ENCODE measurements at places on chromosomes 13 and 19.

DNA sequence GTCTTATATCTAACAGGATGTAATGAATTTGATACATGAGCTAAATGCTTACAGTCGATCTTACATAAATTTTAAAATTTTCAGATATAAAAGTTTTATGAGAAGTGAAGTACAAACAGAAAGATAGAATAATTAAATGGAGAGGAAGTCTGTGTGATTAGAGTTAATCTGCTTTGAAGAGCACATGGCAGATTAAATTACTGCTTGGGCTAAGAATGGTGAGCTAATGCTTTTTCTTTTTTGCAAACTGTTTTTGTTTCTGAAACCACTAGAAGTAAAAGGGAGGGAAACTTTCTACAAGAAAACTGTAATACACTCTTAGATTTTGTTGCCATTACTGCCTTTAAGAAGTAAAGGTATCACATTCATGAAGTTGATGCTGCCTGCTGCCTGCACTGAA lies 96.3 kb upstream of the SPRY2 start:
- no peak for DNase-seq

DNA sequence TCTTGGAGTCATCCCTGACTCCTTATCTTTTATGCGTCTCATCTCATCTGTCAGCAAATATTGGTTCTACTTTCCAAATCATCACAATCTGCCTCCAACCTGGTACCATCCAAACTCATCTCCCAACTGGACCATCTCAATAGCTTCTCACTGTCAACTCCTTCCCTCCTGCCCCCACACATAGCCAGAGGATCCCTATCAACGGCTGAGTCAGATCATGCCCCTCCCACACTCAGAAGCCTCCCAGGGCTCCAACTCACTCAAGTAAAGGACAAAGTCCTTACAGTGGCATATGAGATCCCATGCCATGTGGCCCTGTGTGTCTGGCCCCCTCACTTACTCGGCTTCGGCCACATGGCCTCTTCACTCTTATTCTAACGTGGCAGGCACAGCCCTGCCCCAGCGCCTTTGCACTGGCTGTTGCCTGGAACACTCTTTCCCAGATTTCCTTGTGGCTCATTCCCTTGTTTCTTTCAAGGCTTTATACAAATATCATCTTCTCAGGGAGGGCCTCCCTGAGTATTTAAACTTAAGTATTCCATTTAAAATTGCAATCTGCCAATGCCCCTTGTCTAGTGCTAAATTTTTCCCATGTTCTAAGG lies 4.3 kb downstream of the SPRED3 start:
- DNase-seq, result peak; percentile 59

DNA sequence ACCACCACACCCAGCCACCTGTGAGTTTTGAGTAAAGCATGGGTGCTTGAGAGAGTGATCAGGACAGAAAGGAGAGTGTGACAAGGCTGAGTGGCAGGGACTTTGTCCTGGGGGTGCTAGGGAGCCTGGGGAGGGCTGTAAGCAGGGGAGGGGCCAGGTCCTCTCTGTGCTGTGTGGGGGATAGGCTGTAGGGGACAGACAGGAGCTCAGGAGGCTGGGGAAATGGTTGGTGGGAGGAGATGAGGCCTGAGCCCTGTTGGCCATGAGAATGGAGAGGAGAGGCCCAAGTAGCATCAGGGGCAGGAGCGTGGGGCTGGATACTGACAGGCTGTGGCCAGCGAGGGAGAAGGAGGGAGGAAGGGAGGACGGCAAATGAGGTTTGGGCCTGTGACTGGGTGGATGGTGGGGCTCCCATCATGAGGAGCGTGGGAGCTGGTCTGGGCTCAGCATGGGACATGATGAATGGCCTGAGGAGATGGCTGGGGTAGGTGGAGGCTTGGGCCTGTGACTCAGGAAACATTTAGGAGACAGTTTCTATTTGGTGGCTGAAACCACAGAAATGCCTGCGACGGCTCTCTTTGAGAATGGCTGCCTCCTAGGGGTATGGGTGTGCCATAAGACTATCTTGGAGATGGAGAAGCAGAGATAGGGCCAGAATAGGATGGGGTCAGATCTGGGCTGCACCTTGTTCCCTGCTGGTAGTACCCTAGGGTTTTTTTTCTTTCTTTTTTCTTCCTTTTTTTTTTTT lies 25.0 kb downstream of the GRIN2D start:
- DNase-seq, result peak; percentile 82

- no peak for DNase-seq
Measured at GRCh38 chr13:29105779-29106178, 285.6 kb downstream of the MTUS2 start.

- peak; percentile 67 for DNase-seq
Measured at GRCh38 chr19:2488942-2489731, 13.2 kb downstream of the GADD45B start.

GRCh38 chr19:41206926-41207750 lies 11.9 kb upstream of the AXL start:
- DNase-seq, result no peak

GRCh38 chr19:47421844-47422395 lies 2.6 kb upstream of the MEIS3 start:
- peak; percentile 83 for DNase-seq

- peak; percentile 86 for DNase-seq
Measured at GRCh38 chr19:2702170-2703076, at the start of gene GNG7. GNG7 (minus strand) TSS chr19:2702694; CDS start chr19:2520688, 182,006 bp downstream.

- no peak for DNase-seq
Measured at GRCh38 chr13:24224232-24224680, 63.7 kb downstream of the SPATA13 start.

GRCh38 chr19:4909156-4909896 lies at the start of gene UHRF1:
UHRF1 (plus strand) TSS chr19:4909501; CDS start chr19:4910886, 1,385 bp downstream.
- DNase-seq, result peak; percentile 78

DNA sequence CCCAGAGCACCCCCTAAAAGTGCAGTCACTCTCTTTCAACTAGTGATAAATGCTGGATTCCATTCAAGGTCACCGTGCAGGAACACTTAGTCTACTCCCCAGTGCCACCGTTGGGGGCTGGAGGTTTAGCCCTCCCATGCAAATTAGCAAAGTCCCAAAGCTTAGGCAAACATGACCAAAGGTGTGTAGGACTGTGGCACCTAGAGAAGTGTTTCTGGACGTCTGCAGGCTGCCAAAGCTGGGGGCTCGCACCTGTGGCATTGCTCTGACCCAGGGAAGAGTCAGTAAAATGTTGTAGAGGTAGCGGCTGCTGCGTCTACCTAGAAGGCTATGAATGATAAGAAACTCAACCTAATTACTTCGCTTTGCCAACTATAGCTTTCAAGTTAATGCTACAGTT lies 13.9 kb downstream of the COL4A1 start:
- no peak for DNase-seq

DNA sequence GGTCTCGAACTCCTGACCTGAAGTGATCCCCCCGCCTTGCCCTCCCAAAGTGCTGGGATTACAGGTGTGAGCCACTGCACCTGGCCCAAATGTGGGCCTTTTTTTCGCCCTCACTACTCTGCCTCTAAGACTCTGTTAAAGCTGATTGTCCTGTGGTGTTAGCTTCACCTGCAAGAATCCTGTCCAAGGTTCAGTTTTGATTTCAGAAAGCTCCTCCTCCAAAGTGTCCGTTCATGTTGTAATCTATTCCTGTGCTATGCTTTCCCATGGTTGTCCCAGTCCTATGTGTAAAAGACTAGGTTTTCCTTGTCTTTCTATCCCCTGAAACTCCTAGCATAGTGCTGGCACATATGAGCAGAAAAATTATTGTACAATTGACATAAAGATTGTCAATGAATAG lies 440.9 kb downstream of the KLF5 start:
- no peak for DNase-seq

DNA sequence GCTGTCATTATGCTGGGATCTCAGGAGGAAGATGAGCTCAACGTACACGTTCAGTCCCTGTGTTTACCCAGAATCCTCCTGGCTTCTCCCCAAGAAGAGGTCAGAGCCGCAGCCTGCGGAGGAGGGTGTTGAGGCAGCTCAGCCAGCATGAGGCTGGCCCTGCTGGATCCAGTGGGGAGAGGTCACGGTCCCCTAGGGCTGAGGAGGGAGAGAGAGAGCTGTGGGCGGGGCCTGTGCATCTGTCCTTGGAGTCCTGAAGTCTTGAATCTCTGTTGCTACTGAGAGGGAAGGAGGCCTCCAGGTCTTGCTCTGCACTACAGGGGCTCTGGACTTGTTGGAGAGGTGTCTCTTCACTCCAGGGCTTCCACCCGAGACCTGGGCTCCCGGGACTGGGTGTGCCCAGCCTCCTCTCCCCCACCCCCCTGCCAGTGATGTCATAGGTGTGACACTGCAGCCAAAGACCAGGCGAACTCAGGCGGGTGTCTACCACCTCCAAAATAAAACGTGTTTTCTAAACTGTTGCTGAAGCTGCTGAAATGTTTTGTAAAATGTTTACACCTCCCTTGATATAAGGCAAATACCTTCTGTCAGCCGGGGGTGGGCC lies 77.9 kb upstream of the KCTD15 start:
- DNase-seq, result no peak

- no peak for DNase-seq
Measured at GRCh38 chr13:20288561-20288960, 56.4 kb upstream of the GJB6 start.

GRCh38 chr13:82614086-82614485 lies 1268.2 kb downstream of the SLITRK1 start:
- no peak for DNase-seq

DNA sequence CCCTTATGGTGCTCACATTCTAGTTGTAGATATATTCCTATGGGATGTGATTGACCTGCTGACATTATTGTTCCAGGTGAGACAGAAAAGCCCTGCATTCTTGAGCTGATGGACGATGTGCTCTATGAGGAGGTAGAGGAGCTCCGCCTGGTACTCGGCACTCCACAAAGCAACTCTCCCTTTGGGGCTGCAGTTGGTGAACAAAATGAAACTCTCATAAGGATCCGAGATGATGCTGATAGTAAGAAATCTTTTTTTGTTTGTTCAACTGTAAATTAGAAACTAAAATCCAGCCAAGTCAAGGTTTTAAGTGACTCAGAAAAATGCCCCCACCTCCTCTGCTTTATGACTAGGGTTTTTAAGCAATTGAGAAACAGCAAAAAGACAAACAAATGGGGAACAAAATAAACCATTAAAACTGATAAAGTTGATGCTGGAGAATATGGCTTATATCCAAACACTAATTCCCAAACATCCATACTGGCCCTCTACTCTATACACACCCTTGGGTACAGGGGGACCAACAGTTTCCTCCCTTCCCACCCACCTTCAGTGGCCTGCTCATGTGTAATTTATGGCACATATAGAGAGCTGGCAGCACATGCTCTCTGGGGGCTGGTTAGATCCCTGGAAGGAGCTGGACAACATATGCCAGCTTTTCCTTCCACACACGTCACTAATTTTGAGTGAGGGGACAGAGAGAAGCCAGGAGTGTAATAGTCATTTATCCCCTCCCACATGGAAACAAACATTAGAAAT lies 139.6 kb downstream of the STOML3 start:
- no peak for DNase-seq

GRCh38 chr19:28199323-28199722 lies 1013.6 kb downstream of the UQCRFS1 start:
- no peak for DNase-seq

DNA sequence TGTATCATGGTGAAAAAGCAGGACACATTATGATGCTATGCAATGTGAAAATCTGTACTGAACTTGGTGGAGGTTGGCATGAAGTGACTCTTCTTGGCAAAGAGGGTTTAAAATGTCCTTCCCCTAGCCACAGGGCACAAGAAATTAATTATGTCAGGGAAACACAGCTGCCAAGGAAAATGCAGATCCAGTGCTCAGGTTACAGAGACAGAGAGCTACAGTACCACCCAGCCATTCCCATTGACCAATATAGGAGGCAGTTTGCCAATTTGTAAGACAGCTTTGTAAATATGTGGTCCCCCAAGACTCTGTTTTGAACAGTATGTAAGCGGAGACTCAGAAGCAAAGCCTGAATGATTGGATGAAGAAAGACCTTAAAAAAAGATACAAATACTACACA lies 69.4 kb upstream of the KLF12 start:
- DNase-seq, result no peak

GRCh38 chr13:46321494-46322225 lies 65.4 kb downstream of the RUBCNL start:
- peak; percentile 67 for DNase-seq

- peak; percentile 28 for DNase-seq
Measured at GRCh38 chr13:83691966-83692365, 190.3 kb downstream of the SLITRK1 start.

DNA sequence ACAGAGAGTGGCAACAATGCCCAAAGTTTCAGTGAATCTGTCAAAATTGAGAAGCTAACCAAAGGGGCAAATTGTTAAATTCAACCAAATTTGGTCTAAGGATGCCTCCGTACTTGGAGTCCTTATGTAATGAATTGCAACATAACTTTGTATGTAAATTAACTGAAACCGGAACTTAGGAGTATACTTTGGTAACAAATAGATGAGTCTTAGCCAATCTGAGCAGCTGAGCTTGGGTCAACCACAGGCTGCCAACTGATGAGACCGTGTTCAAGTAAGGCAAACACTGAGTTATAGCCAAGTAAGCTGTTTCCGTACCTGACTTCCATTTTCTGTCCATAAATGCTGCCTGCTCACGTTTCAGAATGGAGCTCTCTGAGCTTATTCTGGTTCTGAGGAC lies 5.3 kb downstream of the VWA8 start:
- no peak for DNase-seq

DNA sequence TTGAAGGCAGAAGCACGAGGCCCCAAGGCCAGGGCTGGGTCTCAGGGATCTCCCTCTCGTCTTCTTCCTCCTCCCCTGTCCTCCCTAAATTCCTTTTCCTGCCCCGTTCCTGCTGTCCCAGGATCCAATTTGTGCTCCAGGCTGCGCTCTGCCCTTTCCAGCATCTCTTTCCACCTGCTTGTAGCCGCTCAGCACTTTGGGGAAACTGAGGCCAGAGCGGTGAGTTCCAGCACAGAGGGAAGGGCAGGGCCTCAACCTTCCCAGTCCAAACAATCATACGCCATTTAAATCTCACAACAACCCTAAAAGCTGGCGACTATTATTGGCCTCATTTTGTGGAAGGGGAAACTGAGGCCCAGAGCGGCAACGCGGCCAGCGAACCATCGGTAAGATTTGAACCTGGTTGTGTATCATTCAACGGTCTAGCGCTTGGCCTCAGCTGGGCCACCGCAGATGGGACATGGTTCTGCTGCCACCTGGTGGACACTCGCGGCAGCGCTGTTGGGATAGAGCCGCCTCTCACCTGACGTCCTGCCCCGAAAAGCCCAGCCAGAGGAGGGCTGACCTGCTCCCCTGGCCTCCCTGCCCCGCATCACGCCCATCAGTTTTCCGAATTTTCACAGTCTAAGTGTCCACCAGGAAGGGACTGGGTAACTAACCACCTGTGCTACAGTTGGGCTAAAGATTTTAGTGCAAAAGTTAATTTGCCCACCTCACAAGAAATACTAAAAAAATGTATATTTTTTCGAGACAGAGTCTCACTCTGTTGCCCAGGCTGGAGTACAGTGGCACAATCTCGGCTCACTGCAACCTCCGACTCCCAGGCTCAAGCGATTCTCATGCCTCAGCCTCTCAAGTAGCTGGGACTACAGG lies 4.2 kb upstream of the RPL18A start:
- peak; percentile 62 for DNase-seq

- no peak for DNase-seq
Measured at GRCh38 chr19:34519602-34520001, 38.0 kb downstream of the WTIP start.

- no peak for DNase-seq
Measured at GRCh38 chr19:788983-789700, 8.1 kb upstream of the PTBP1 start.
